Astrocyte (in vitro differentiated cells and primary cell): ENCODE measurements at places on chromosomes 2 and 18. TPM values are rescaled to one million over a fixed set of nuclear protein-coding genes. Genes with fewer than 3 reads are reported as not detected.
A peak's percentile ranks its signal among the peaks of the same experiment; 100 is the strongest.

DNA sequence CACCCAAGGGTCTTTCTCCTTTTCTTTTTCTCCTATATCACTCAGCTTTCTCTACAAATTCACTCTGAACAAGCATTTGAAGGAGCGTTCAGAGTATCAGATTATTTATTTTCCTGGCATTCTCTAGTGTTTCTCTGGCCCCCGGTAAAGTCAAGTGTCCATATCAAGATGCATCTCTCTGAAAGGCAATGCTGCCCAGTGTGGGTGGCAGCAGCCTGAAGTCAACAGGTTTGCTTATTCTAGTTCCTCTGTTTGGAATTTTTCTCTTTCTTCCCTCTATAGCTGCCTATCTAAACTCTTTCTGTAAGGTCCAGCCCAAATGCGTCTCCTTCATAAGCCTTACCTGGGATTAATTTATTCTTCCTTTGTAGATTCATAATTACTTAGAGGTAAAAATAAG, 526.2 kb upstream of the TNP1 start:
- H3K36me3 ChIP-seq: no peaks in the 10 kb centered on the region
- H3K27me3 ChIP-seq: no peaks in the 10 kb centered on the region
- peaks cover 24% of the 10 kb centered on the region for H3K4me1 ChIP-seq
- H3K27ac ChIP-seq: no peak overlapping the region
- DNase-seq: no peak

DNA sequence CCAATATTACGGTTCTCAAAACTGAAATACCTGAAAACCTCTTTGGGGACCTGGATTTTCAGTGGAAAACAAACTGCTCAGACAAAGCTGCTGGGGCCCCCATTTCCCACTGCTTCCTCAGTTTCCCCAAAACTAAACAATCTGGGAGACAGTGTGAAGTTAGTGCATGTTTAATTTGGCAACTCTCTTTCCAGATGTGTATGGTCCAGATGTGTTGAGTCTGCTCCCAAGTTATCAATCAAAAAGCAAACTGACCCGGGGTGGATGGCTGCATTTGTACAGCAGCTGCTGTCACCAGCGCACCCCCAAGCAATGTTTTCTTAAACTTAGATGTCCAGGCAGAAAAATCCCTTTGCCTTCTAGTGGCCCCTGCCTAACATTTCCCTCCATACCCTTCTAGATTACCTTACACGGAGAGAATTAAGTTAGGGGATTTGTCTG, 136.9 kb downstream of the COPS8 start:
- no peaks in the 10 kb centered on the region for H3K27me3 ChIP-seq
- no peak for DNase-seq
- H3K4me1 ChIP-seq: peaks cover 48% of the 10 kb centered on the region

Gene POLE4
- total RNA-seq: 45.6 and 57.2 TPM in 2 replicates

GRCh38 chr2:70738159-70738558, 29.8 kb downstream of the ADD2 start:
- peak; percentile 14 for DNase-seq
- no peaks in the 10 kb centered on the region for H3K4me1 ChIP-seq
- no peaks in the 10 kb centered on the region for H3K36me3 ChIP-seq
- H3K4me3 ChIP-seq: no peak overlapping the region

DNA sequence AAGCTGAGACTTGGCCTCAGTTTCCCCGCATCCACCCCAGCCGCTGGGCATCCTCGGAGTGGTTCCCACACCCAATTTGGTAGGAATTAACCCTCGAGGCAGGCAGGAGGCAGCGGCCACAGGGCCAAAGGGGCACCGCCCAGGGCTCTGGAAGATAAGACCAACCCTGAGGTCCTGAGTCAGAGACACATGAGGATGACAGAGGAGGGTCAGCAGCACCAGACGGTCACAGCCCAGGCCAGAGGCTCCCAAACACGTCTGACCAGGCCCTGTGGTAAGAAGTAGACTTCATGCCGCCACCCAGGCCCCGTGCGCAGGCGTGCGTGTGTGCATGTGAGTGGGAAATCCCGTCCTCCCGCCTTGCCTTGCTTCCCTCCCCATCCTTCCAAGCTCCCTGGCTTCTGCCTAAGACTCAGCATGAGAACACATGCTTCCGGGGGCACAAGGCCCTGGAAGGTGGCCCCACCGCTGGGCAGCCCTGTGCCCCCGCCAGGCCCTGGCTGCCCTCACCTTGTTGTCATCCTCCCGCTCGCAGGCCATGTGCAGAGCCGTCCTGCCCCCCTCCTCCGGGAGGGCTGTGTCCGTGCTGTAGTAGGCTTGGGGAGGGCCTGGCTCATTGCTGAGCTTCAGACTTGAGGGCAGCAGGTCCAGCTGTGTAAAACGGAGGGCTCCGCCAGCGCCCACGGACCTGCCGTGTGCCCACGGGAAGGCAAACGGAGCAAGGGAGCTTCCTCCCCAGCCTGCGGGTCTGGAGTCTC, 46.3 kb downstream of the ANKMY1 start:
- no peaks in the 10 kb centered on the region for H3K36me3 ChIP-seq
- no peak for DNase-seq
- H3K27ac ChIP-seq: no peak overlapping the region
- H3K27me3 ChIP-seq: no peaks in the 10 kb centered on the region
- no peaks in the 10 kb centered on the region for H3K4me1 ChIP-seq
- H3K4me3 ChIP-seq: no peak overlapping the region
